B cell (primary cell): ENCODE measurements at places on chromosomes 1 and 21. TPM values are rescaled to one million over a fixed set of nuclear protein-coding genes. Genes with fewer than 3 reads are reported as not detected.

Gene LRRIQ3
- 1.4 and 2.2 TPM in 2 replicates for total RNA-seq

Gene S100A1
- not detected in 2 replicates for total RNA-seq

Gene CAMK2N1
- 6.0 and 6.5 TPM in 2 replicates for total RNA-seq

Gene IGSF5
- total RNA-seq = not detected in 2 replicates

Gene GJA8
- total RNA-seq = not detected in 2 replicates
